NCI-H1930 (cell line): ENCODE measurements at places on chromosomes 2 and 18.

DNA sequence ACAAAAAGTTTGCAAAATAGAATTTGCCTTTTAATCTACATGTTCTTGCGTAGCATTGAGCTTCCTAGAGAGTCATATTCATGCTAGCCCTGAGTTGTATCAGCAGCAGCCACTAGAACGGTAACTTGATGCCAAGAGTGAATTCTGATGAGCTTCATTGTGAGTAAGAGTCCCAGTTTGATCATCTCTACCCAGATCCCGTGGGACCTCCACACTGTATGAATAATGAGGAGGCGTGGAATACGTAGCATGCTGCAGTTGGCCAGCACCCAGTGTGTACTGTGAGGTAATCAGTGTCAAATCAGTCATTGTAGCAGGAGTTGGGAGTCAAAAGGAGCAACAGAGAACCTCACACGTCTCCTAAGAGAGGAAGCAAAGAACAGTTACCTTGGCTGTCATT lies 197.9 kb downstream of the NEDD4L start:
- no peak for DNase-seq

DNA sequence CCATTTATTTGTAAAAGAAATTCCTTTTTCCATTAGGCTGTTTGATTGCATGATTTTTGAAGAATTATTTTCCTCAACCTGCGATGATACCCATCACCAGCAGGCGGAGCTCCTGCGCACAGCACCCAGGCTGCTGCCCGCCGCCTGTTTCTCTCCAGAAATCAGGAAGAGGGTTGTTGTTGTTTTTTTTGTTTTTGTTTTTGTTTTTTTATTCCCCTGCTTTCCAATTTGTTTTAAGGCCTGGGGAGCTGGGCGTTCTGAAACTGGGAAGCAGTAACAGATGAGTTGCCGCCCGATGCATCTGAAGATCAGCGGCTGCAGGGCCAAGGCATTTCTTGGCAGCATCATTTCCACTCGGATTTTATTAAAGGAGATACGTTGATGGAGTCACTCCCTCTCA lies 132.1 kb downstream of the MBP start:
- peak; percentile 19 for DNase-seq

DNA sequence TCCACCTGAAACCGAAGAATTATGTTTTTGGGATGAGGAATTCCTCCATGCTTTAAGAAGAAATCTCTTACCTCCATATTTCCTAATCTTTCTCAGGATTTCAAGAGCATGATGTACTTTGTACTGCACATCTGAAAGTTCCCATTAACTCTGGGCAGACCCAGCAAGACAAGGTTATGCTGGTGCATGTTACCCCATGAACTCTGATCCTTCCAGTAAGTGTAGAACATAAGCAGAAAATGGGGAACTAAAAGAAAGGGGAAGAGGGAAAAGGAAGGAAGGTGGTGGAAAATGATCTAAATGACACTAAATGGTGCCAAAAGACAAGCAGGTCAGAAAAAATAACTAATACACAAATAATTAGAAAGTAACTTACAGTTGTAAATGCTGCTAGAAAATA lies 50.7 kb downstream of the STRN start:
- DNase-seq, result no peak

DNA sequence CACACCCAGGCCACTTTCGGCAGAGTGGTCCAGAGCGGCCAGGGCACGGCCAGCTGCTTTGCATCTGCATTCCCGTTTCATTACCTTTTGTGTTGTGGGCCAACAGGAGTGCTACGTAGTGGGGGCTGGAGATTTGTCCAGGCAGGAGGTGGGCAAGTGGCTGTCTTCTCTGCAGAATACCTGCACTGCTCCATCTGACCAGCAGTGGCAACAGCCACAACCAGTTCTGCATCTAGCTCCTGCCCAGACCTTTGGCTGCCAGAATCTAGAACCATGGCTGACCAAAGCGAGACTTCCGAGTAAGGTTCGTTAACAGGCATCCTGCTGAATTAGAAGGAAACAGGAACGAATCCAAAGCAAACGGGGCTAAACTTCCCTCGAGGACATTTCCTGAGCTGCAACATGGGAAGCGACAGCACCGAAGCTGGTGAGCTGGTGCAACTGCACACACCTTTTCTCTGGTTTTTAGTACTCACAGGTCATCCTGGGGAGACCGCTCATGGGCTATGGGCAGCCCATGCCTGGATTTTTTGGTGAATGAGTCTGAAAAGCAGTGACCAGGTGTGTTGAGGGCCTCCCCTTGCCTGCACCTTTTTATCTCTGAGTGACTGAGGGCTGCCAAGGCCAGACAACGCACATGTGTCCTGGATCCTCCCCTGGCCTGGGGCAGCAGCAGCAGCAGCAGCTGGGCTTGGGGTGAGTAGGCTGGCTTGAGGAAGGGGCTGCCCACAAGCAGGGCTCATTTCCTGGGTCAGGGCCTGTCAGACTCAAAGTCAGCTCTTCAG lies 10.5 kb downstream of the GDF7 start:
- DNase-seq, result no peak

DNA sequence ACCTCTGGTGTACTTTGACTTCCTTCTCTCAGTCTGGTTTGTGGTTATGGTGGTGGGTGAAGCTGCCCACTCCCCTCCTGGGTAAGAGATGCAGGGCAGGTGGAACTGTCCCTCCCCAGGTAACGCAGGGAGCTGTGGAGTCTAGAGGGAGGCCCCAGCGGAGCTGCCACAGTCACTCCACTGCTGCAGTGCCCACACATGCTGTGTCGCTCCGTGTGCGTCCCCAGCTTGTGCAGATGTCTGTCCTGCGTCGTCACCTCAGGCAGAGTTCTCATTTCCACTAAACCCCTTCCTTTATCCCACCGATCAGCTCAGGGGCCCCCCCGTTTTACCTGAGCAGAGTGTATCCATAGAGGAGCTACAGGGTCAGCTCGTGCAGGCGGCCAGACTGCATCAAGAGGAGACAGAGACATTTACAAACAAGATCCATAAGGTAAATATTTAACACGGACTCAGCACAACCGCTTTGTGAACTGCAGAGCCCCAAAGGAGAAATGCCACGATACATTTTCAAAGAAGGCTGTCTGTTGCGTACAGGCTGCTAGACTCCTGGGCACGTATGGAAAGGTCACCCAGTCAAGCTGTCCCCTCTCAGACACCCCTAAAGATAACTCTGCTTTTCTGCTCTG lies 87.4 kb downstream of the MTCL1 start:
- no peak for DNase-seq

- DNase-seq, result no peak
These were observed 84.0 kb downstream of the HDAC4 start for GRCh38 chr2:239316562-239317465.

- DNase-seq, result no peak
These were observed 11.6 kb upstream of the SCN2A start for GRCh38 chr2:165227571-165227970.

DNA sequence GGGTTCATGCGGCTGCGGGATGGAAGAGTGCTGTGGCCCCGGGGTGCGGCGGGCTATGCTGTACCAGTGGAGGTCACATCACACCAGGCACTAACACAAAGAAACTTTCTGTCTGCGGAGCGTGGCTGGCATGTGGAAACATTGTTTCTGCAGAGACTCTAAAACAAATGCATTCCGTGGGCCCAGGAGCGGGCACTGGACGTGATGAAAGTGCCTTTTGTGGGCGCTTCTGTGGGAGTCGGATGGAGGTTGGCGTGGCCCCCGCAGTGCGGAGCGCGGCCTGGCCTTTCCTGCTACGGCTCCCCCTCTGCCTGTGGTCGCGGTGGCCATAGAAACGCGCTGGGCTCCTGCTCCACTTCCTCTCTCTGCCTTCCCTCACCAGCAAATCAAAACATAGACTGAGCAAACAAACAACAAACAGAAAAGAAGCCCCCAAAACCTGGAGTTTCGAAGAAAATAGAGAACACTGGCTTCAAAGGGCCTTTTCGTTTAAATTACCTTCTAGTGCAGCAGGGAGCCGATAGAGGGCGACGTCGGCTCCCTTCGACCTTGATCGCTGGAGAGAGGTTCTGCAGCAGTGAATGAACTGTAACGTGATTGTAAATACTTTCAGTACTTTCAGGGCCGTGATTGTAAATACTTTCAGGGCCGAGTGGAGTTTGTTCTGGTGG lies 51.4 kb downstream of the KIF5C start:
- DNase-seq, result no peak

DNA sequence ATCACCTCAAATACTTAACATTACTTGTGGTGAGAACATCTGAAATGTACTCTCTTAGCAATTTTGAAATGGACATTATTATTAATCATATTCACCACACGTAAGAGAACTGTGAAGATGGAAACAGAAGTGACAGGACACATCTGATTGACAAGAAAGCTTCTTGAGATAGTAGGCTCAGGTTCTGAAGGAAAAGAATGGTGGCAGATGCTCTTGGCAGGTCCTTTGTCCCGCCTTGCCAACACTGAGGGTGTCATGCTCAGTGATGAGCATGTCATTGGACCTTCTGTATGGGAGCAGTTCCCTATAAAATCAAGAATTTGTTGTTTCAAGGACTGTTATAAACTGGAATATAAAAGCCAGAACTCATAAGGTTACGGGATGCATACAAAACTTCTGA lies 428.1 kb downstream of the THSD7B start:
- DNase-seq, result no peak

GRCh38 chr2:227414846-227415245 lies 27.1 kb upstream of the SCYGR1 start:
- DNase-seq, result no peak

DNA sequence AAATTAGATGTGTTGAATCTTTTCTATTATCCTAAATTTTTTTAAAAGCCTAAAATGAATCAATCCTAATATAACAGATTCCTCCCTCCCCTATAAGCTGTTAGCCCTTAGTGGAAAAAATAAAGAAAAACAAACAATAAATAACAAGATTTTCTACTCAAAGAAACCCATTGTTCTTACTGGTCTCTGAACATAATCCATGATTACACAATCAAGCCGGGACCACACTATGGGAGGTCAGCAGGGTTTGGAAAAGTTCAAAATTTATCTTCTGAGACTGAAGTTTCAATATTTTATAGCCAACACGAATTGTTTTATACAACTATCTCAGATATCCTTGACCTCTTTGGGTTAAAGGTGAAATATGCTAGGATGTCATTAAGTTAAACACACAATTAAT lies 57.9 kb downstream of the DPP4 start:
- DNase-seq, result no peak

DNA sequence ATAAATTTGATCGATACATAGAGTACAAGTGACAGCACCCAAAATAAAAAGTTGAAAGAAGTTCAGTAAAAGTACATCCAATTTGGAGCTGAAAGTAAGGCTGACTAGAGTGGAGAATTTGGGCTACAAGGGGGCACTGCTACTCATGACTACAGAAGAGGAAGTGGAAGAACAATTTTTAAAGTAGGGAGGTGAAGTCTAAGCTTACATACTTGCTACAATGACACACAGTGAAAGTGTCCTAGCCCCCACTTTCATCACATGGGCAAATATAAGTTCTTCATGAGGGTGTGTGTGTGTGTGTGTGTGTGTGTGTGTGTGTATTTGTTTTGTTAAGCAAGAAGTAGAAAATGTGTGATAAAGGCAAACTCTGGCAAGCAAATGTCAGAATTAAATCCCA lies 45.7 kb downstream of the MAP3K2 start:
- DNase-seq, result no peak

- DNase-seq, result no peak
These were observed 113.4 kb downstream of the PIEZO2 start for GRCh38 chr18:11035814-11036495.

- no peak for DNase-seq
These were observed 128.0 kb upstream of the HNRNPA3 start for GRCh38 chr2:177084607-177085006.

- no peak for DNase-seq
These were observed 19.1 kb downstream of the TRAK2 start for GRCh38 chr2:201432038-201432620.
